ENCODE measurements at places on chromosomes 16 and 17.

DNA sequence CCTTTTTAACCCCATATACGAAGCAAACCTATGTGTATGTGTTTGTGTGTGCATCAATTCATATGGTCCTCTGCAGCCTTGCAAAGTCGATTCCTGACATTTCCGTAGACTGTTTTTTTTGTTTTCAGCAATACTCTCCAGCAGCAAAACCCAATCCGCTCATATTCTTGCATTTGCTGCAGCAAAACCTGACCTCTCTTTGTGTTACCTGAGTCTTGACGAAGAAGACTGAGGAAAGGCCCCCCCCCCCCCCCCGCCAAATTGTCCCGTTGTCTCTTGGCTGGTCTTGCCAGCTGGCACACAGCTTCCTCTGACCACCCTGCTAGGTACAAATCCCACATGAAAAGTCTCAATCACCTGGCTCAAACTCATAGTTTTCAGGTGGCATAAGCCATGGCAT is 494.7 kb downstream of the WWOX start:
- no peaks in the 10 kb centered on the region for H3K36me3 ChIP-seq
- H3K4me3 ChIP-seq: no peak overlapping the region
- no peak for DNase-seq
- no peaks in the 10 kb centered on the region for H3K27me3 ChIP-seq

DNA sequence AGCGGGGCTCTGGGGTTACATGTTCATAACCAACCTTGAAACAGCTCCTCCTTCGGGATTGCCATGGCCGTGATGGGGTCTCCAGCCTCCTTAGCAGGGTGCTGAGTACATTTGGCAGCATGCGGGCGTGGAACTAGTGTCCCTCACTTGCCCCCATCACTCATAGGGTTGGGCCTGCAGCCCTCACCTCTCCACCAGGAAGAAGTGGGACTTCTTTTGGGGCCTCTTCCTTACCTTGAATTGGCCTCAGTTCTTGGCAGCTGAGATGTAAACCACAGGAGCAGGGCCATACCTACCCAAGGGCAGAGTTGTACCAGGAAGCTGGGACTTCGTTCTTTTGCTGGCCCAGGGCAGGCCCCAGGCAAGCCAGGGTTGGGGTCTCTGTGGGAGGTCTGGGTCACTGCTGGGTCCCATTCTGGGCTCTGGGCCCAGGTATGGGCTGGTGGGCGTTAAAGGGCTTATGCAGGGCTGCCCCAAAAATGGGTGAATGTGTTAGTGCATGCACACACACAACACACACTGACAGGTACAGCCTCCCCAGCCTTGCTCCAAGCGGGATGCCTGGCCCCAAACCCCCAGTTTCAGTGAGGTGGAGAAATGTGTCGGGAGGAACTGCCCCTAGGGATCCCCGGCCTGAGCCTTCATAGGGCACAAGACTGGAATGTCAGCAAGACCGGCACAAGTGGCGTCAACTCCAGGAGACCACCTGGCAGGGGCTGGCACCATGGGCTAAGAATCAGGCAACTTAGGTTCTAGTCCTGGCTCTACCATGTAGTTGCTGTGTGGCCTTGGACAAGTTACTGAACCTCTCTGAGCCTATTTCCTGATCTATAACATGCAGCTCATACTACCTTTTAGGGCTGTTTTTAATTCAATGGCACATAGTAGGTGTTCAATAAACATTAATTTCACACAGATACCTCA is 3.9 kb upstream of the KRT15 start:
- no peak for DNase-seq
- H3K36me3 ChIP-seq: no peaks in the 10 kb centered on the region
- peaks cover 39% of the 10 kb centered on the region for H3K4me1 ChIP-seq
- peak overlapping the region; percentile 9 for H3K27ac ChIP-seq

DNA sequence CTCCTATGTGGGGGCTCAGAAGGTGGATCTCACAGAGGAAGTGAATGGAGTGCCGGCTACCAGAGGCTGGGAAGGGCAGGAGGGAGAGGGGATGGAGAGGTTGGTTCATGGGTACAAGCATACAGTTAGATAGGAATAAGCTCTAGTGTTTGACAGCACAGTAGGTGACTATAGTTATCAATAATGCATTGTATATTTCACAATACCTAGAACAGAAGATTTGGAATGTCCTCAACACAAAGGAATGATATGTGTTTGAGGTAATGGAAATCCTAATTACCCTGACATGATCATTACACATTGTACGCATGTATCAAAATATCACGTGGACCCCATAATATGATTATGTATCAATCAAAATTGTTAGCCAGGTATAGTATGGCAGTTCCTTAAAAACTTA is 38.9 kb upstream of the MED9 start:
- peaks cover 18% of the 10 kb centered on the region for H3K4me1 ChIP-seq
- H3K27me3 ChIP-seq: no peaks in the 10 kb centered on the region
- DNase-seq: no peak
- no peak overlapping the region for H3K4me3 ChIP-seq
- H3K36me3 ChIP-seq: no peaks in the 10 kb centered on the region
- H3K27ac ChIP-seq: no peak overlapping the region

DNA sequence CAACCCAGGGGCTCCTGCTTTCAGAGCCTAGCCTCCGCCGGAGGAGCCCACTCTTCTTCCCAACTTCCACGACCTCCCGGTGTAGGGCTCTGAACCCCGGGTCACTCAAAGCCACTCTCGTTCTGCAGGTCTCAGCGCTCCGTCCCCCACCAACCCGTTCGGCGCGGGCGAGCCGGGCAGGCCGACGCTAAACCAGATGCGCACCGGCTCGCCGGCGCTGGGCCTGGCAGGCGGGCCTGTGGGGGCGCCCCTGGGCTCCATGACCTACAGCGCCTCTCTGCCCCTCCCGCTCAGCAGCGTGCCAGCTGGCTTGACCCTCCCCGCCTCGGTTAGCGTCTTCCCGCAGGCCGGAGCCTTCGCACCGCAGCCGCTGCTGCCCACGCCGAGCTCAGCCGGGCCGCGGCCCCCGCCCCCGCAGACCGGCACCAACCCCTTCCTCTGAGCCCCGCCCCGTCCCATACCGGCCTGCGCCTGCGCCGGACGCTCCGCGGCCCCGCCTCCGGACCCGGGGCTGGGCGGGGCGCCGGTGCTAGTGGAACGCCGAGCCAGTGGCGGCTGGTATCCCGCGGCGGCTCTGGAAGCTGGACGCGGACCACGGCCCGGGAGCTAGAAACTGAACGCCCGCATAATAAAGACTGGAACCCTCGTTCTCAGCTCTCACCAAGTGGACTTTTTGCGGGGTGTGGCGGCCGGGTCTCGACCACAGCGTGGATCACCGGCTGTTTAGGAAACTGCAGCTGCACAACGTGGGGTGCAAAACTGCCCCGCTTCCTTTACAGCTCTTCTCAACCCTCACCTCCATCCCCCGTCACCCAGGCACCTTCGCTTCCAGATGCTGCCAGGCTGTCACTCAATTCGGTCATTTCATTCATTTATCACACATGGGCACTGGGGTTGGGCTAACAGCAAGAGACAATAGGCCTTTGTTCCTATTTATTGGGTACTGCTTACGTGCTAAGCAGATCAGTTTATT is 5.0 kb upstream of the SPATA20 start:
- no peak overlapping the region for H3K4me3 ChIP-seq
- H3K27me3 ChIP-seq: no peaks in the 10 kb centered on the region
- peaks cover 8% of the 10 kb centered on the region for H3K36me3 ChIP-seq
- H3K27ac ChIP-seq: peak overlapping the region; percentile 92

- H3K4me3 ChIP-seq: no peak overlapping the region
- no peaks in the 10 kb centered on the region for H3K36me3 ChIP-seq
- no peaks in the 10 kb centered on the region for H3K27me3 ChIP-seq
Measured at GRCh38 chr17:11296994-11297393, 56.0 kb downstream of the SHISA6 start.

- H3K27me3 ChIP-seq: no peaks in the 10 kb centered on the region
- H3K4me3 ChIP-seq: no peak overlapping the region
- H3K36me3 ChIP-seq: no peaks in the 10 kb centered on the region
- no peaks in the 10 kb centered on the region for H3K4me1 ChIP-seq
Measured at GRCh38 chr16:86931410-86931941, 353.1 kb downstream of the FOXL1 start.

DNA sequence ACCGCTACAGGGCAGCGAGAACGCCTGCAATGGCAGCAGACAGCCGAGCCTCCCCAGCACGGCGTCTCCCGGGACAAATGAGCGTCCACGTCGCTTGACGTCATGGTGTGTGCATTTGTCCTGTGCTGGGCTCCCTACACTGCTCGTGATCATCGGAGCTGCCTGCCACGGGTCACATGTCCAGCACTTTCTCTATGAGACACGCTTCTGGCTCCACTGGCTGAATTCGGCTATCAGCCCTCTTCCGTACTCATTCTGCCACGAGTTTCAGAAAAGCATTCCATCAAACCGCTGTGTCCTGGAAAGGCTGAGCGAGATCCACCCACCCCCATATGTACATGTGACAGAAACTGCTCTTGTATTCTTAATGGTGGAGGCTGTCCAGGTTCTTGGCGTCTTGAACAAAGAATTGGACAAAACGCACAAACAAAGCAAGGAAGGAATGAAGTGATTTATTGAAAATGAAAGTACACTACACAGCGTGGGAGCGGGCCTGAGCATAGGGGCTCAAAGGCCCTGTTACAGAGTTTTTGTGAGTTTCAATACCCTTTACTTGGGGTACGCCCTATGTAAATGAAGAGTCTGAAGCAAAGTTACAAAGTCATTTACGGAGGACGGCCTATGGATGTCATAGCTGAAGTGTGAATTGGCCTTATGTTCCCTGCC is 28.5 kb upstream of the SHCBP1 start:
- DNase-seq: peak; percentile 37
- no peak overlapping the region for H3K27ac ChIP-seq
- no peaks in the 10 kb centered on the region for H3K4me1 ChIP-seq
- H3K4me3 ChIP-seq: no peak overlapping the region
- H3K27me3 ChIP-seq: no peaks in the 10 kb centered on the region

DNA sequence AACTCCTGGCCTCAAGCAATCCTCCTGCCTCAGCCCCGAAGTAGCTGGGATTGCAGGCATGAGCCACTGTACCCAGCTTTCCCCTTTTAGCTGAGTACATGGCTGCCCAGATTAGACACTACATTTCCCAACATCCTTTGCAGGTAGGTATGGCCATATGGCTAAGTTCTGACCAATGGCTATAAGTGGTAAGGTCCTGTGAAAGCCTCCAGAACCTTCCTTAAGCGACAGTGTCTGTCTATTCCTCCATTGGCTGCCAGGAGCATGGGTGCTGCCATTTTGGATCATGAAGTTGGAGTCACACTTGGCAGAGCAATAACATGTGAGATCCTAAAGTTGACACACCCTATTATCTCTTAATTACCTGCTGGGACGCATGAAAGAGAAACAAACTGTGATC is 24.4 kb upstream of the CRHR1 start:
- DNase-seq: no peak
- no peaks in the 10 kb centered on the region for H3K4me1 ChIP-seq
- no peak overlapping the region for H3K4me3 ChIP-seq
- H3K27ac ChIP-seq: no peak overlapping the region
- H3K27me3 ChIP-seq: no peaks in the 10 kb centered on the region

- no peaks in the 10 kb centered on the region for H3K36me3 ChIP-seq
- peaks cover 4% of the 10 kb centered on the region for H3K4me1 ChIP-seq
- H3K27me3 ChIP-seq: no peaks in the 10 kb centered on the region
- H3K4me3 ChIP-seq: no peak overlapping the region
- H3K27ac ChIP-seq: no peak overlapping the region
Measured at GRCh38 chr17:59561042-59561441, 4.4 kb upstream of the DHX40 start.

GRCh38 chr16:81437865-81438264 is 6.7 kb upstream of the CMIP start:
- no peak overlapping the region for H3K27ac ChIP-seq
- no peaks in the 10 kb centered on the region for H3K4me1 ChIP-seq
- H3K4me3 ChIP-seq: no peak overlapping the region

DNA sequence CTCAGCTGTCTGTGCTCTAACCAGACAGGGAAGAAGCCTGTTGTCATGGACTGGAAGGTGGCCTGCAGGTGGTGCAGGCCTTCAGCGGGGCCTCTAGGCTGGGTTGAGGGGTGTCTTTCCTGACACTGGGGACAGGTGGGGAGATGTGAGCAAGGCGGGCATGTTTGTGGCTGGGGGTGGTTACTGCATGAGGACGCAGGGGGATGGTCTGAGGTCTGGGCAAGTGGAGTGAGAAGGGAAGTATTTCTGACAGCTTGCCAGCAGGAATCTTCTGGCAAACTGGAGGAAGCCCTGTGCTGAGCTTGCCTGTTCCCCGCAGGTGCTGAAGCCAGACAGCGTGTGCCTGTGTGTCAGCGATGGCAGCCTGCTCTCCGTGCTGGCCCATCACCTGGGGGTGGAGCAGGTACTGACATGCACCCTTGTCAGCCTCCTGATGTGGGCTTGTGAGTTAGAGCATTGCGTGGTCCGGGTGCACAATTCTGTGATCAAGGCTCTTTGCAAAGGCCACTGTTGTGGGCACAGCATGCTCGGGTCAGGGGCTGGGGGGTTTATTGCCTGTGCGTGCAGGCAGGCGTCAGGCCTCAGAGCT is 36.2 kb downstream of the PRMT7 start:
- H3K4me3 ChIP-seq: no peak overlapping the region
- H3K27ac ChIP-seq: no peak overlapping the region
- H3K4me1 ChIP-seq: no peaks in the 10 kb centered on the region
- H3K36me3 ChIP-seq: no peaks in the 10 kb centered on the region
- H3K27me3 ChIP-seq: no peaks in the 10 kb centered on the region
- DNase-seq: no peak

DNA sequence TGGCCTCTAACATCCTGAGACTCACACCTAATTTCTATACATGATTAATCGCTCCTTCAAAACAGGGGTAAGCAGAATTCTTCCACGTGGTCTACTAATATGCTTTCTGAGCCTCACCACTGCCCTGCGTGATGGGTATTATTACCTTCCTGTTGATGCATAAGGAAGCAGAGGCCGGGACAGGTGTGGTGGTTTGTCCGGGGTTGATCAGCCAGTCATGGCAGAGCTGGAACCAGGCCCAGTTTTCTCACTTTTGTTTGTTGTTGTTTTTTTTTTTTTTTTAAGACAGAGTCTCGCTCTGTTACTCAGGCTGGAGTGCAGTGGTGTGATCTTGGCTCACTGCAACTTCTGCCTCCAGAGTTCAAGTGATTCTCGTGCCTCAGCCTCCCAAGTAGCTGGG is 31.2 kb downstream of the RNF135 start:
- H3K27ac ChIP-seq: no peak overlapping the region
- no peak for DNase-seq
- H3K4me3 ChIP-seq: no peak overlapping the region
- H3K4me1 ChIP-seq: peaks cover 4% of the 10 kb centered on the region
- peaks cover 12% of the 10 kb centered on the region for H3K36me3 ChIP-seq
- no peaks in the 10 kb centered on the region for H3K27me3 ChIP-seq

- no peak overlapping the region for H3K4me3 ChIP-seq
- H3K4me1 ChIP-seq: no peaks in the 10 kb centered on the region
- no peak overlapping the region for H3K27ac ChIP-seq
- DNase-seq: peak; percentile 57
Measured at GRCh38 chr17:30323895-30324319, 9.9 kb downstream of the TMIGD1 start.

- peak; percentile 86 for DNase-seq
- H3K4me1 ChIP-seq: no peaks in the 10 kb centered on the region
- H3K27ac ChIP-seq: peak within 1 kb of the TSS; percentile 86
- peak within 1 kb of the TSS; percentile 10 for H3K4me3 ChIP-seq
- H3K36me3 ChIP-seq: no peaks in the 10 kb centered on the region
- H3K27me3 ChIP-seq: no peaks in the 10 kb centered on the region
Measured at GRCh38 chr17:47323382-47324223, at the start of gene EFCAB13. Gene EFCAB13 (plus strand): TSS chr17:47323955. CDS start chr17:47328354, 4,399 bp downstream.

GRCh38 chr17:66865151-66865550 is 30.2 kb downstream of the CACNG5 start:
- H3K4me3 ChIP-seq: no peak overlapping the region
- no peaks in the 10 kb centered on the region for H3K4me1 ChIP-seq
- DNase-seq: no peak
- no peak overlapping the region for H3K27ac ChIP-seq
- no peaks in the 10 kb centered on the region for H3K27me3 ChIP-seq
